Fibroblast of skin of right quadriceps (primary cell): ENCODE measurements at places on chromosomes 7 and 10.
A peak's percentile ranks its signal among the peaks of the same experiment; 100 is the strongest.

GRCh38 chr7:30465046-30465810 lies 13.4 kb downstream of the NOD1 start:
- DNase-seq = peak; percentile 61

DNA sequence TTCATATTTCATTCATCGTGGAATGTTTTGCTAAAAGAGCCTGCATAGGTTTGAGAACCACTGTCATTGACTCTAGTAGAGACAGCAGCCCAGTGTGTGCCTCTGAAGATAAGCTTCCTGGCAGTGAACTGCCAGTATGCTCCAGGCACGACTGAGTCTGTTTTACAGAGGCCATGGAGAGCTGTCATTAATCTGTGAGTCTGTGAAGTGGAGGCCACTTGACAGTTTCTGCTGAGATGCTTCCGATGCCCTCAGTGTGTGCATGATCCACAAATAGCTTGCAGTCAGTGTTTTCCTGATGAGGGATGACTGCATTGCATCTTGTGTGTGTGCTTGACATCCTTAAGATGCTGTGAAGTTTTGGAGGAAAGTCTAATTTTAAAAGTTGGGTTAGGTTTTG lies 162.2 kb downstream of the PFKFB3 start:
- DNase-seq = no peak

GRCh38 chr10:72331575-72332422 lies 22.9 kb downstream of the DNAJB12 start:
- DNase-seq = peak; percentile 79

DNA sequence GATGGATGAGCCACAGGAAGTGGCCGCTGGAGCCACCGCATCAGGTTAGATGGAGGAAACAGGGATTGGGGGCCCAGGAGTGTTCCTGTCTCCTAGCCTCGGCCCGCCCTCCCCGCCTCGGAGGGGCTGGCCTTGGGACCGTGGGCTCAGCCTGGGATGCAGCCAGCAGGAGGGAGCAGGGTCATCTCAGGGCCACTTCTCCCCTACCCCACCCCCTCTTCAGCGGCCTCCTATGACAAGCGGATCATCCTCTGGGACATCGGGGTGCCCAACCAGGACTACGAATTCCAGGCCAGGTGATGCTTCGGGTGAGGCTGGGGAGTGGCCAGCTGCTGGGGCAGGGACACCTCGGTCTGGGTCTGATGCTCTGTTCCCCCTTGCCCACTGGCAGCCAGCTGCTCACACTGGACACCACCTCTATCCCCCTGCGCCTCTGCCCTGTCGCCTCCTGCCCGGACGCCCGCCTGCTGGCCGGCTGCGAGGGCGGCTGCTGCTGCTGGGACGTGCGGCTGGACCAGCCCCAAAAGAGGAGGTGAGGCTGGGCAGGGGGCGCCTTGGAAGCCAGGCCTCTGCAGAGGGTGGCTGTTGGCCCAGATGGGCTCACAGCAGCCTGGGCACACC lies 4.7 kb downstream of the LRWD1 start:
- DNase-seq = no peak

DNA sequence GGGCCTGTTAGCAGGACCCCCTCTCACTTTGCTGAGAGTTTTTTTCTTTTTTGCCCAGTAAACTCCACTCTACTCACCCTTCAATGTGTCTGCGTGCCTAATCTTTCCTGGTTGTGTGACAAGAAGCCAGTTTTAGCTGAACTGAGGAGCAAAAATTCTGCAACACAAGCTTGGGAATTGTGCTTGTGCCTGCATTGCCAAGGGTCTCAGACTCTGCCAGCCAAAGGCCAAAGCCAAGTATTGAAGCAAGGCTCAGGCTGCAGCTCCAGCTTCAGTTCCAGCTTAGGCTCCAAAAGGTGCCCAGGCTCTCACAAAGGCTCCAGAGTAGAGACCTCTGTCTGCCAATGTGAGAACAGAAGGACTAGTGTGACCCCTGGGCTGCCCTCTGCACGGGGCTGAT lies 4.2 kb upstream of the CPA2 start:
- DNase-seq = no peak
